ENCODE measurements at places on chromosomes 13 and 19.

GRCh38 chr19:30284209-30284608 lies 88.0 kb upstream of the ZNF536 start:
- no peak for DNase-seq

DNA sequence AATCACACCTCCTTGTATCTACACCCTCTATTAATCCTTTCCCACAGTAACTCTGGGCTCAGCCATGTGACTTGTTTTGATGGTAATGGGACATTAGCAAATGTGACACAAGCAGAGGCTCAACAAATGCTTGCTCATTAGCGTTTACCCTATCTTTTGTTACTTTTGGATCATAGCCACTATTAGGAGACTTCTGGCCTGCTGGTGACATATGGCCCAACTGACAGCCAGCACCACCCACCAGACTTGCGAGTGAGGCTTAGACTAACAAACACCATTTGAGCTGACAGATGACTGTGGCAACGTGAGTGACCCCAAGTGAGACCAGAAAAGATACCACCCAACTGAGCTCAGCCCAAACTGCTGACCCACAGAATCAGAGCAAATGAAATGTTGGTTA lies 154.1 kb downstream of the OLFM4 start:
- no peak for DNase-seq

GRCh38 chr19:17021328-17021727 lies 5.3 kb downstream of the CPAMD8 start:
- DNase-seq, result no peak

DNA sequence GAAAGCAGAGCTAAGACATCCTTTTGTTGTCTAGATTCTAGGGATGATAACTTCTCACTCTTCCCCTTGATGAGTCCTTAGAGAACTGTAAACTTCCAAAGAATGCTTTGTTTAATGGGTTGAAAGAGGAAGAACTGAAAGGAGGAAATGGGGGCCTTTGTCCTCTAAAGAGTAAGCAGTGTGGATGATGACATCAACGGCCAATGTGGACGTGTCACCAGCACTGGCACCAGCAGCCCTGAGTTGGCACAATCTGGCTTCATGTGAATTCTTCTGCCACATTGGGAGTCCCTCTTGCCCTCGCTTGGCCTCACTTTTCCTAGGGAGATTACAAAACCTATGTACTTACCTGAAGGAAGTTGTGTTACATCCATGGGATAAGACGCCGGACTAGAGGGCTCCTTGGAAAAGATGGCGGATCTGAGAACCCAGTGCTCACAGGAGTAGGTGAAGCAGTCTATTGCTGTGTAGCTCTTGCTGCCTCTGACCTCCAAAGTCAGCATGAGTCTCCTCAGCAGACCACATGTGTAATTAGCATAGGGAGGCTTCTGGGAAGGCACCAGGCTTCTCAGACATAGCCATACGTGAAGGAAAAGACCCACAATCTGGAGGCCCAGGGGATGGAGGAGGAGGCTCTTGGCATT lies 62.8 kb downstream of the RGCC start:
- DNase-seq, result no peak

DNA sequence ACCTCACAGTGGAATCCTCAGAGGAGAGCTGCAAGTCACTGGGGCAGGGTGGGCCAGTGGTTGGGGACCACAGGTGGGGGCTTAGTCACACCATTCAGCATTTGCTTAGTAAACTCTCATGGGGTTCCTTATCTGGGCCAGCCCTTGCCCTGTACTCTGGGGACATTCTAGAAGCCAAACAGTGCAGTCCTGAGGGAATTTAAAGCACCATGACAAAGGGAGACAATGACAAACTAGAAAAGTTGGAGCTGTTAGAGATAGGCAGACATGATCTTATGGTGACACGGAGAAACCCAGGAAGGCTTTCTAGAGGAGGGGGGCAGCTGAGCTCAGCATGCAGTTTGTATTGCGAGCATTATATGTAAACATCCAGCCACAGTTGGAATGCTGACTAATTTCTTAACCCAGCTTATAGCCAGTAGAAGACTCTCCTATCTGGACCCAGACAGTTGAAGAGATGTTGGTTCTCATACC lies 87.6 kb downstream of the ZNF429 start:
- no peak for DNase-seq

DNA sequence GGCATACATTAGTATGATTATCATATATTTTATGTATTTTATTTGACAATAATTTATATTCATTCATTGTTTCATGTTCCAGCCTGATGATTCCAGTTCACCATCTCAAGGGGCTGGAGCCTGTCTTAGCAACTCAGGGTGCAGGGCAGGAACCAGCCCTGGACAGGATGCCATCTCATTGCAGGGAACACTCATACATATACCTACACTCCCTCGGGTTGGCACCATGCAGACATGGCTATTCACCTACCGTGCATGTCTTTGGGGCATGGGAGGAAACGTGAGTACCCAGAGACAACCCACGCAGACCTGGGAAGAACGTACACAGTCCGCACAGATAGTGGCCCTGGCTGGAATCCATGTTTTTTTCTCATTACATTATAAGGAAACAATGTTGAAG lies 151.0 kb upstream of the ZNF536 start:
- no peak for DNase-seq

DNA sequence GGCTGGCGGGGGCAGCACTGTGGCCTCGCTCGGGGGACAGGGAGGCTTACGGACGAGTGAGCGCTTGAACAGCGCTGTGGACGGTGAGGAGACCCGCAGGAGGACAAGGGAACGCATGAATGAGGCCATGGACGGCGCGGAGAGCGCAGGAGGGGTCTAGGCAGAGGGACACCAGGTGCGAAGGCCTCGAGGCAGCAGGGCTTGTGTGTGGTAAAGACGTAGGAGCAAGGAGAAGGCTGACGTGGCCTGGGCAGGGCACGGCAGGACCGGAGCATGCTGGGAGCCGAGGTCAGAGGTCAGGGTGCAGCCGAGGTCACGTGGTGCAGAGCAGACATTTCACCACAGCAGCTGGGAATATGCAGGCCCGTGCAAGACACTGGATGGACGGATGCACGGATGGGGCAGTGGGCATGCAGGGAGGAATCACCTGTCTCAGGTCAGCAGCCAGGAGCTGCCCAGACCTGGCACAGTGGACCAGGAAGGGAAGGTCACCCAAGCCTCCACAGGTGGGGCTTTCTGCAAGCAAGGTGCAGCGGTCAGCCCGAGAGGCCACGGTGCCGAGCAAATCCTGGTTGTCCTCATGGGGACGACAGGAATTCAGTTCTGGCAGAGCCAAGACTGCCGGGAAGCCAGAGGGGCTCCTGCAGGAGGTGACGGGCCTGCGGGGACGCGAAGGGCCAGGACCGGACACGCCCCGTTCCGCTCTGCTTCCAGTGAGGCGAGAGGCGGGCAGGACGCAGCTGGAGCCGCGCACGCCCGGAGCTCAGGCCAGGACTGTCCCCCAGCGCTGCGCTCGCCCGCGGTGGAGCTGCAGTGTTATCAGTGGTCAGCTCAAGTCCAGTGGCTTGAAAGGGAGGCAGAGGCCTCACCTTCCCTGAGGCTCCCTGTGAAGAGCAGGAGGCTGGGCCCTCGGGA lies 72.2 kb downstream of the RASA3 start:
- DNase-seq, result no peak

DNA sequence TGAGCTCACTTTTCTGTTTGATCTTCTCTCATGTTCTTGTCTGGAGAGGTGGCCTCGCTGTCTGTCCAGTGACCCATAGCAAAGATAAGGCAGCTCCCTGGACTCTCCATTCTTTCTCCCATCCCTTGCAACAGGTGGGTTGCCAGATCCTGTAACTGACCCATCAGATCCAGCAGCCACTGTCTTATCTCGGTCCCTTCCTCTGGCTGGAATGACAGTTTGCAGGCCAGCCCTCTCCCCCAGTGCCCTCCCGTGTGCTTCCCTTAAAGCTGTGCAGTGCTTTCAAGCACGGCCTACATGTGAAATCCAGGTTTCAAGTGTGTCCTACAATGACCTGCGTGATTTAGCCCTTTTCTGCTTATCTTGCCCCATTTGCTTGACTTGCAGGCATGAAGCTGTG lies 3.7 kb downstream of the GTF3A start:
- no peak for DNase-seq

GRCh38 chr13:78383071-78383484 lies 220.3 kb downstream of the POU4F1 start:
- no peak for DNase-seq

- DNase-seq, result peak; percentile 0
These were observed 21.7 kb downstream of the TNFSF14 start for GRCh38 chr19:6648141-6648715.

DNA sequence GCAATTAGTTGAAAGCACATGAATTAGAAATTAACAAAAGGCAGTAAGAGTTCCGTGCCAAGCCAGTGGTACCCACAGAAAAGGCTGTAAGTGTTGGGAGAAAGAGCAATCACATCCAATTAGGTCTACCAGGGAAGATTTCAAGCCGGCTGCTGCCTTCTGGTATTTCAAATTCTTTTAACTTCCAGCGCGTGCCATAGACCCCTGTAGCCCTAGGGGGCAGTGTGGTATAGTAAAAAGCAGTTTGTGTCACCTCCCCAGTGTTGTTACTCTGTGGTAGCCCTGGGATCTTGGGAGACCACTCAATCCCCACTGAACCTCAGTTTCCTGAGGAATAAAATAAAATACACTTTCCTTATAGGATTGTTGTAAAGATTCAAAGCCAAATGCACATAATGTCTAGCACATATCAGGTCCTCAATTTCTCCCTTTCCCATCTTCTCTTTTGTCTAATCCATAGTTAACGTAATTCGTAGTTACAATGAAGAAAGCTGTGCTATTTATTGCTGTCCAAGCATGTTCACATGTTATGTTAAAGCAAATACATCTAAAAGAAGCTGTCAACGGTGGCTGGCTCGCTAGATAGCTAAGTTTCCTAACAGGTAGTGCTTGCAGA lies 230.2 kb downstream of the TDRD3 start:
- no peak for DNase-seq

DNA sequence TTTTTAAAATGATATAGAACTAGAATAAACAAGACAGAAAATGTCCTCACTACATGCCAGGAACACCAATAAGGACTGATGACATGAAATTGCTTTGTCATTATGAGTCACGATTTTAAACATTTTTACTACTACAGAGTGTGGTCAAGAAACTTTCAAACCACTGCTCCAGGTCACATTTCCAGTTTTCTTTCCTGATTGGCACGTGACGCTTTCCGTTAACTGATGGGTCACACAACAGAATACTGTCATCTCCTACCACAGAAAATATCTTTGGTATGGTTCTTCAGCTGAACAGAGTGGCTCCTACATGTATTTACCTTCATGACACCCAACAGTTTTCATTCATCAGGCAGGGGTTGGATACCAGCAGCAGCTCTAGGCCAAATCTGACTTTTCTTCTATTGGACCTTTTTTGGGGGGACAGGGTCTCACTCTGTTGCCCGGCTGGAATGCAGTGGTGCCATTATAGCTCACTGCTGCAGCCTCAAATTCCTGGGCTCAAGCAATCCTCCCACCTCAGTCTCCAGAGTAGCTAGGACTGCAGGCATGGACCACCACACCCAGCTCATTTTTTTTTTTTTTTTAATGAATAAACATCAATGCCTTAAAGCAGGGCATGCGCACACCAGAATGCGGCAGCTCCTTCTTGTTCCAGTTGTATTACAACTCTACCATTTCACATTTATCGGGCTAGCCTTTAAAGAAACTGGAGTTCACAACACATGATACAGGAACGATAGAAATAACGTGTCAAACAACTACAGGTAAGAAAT lies 147.4 kb downstream of the RNF17 start:
- DNase-seq, result no peak

- DNase-seq, result no peak
These were observed 91.5 kb upstream of the SLC15A1 start for GRCh38 chr13:98844021-98844420.

DNA sequence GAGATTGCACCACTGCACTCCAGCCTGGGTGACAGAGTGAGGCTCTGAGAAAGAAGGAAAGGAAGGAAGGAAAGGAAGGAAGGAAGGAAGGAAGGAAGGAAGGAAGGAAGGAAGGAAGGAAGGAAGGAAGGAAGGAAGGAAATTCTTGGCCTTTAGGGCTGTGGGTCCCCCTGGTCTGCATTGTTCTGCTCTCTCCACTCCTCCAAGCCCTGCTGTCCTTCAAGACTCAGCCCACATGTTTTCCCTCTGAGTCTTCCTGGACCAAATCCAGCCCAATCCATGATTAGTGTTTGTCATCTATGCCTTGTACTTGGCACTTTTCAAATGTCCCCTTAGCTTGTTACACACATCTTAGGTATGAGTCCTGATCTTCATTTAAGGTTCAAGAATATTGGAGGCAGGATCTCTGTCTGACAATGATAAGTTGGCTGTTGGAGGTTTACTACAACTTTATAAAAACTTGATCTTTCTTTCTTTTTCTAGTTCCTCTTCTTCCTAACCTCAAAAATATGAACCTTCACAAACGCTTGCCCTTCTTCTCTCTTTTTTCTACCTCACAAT lies 48.8 kb upstream of the INTS6 start:
- DNase-seq, result no peak

GRCh38 chr13:44240611-44241145 lies 132.9 kb upstream of the SERP2 start:
- DNase-seq, result no peak

- DNase-seq, result no peak
These were observed 490.8 kb downstream of the FOXO1 start for GRCh38 chr13:40175639-40176038.

GRCh38 chr19:46350758-46351159 lies 3.9 kb downstream of the PPP5C start:
- DNase-seq, result peak; percentile 66

GRCh38 chr13:24709186-24709913 lies 29.1 kb downstream of the ATP12A start:
- DNase-seq, result peak; percentile 79

DNA sequence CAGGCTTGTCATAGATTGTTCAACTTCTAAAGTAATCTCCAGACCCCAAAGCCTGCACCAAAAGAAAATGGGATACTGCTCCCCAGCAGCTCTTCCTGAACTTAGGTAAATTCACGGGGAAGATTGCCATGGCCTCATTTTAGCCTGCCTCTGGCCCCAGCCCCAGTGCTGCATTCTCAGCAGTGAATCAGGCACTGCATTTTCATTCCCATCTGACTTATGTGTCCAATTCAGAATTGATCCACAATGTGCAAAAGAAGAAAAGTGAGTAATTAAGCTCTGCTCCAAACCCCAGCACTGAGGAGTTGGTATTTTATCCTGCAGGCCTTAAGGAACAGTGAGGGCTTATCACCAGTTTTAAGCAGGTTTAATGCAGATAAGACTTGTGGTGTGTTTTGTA lies 176.4 kb downstream of the KCTD12 start:
- no peak for DNase-seq
